ENCODE measurements at places on chromosomes 3 and 15.

- no peak for DNase-seq
Measured at GRCh38 chr3:68919000-68919399, 13.3 kb downstream of the TAFA4 start.

DNA sequence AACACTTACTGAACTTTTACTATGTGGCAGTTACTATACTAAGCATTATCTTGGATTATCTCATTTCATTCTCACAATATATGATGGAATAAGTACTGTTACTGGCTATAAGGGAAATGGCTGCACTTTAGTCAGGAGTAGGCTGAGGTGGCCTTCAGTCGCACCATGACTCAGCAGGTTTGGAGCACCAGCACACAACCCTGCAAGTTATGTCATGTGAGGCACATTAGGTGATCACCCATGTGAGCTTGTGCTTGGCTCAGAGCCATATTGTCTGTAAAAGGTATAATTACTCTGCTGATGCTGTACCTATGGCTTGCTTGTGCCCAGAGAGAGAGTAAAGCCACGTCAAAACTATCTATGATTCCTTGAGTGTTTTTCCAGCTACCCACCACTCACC lies 54.1 kb upstream of the TIPARP start:
- DNase-seq, result no peak

DNA sequence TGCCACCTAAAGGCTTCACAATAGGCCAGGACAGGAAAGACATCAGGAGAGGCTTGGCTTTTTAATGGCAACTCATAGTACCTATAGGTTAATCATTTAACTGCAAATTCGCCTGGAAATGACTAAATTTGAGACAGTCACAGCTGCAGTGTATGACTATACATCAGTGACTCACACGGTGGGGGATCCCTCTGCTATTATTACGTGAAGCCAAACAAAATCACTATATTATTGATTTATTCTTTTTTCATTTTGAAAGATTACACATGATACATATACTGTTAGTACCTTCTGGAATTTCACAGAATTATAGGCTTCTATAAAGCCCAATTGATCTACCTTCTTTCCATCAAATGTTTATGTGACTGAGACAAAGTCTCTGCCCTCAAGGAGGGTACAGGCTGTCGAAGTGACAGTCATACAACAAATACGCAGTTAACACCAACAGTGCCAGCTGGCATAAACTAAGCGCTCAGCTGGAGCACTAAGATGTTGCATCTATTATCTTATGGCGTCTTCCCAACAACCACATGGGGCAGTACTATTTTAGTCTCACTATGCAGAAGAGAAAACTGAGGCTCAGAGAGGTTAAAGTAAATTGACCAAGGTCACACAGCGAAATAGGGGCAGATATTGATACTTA lies 82.0 kb upstream of the LMOD3 start:
- no peak for DNase-seq

DNA sequence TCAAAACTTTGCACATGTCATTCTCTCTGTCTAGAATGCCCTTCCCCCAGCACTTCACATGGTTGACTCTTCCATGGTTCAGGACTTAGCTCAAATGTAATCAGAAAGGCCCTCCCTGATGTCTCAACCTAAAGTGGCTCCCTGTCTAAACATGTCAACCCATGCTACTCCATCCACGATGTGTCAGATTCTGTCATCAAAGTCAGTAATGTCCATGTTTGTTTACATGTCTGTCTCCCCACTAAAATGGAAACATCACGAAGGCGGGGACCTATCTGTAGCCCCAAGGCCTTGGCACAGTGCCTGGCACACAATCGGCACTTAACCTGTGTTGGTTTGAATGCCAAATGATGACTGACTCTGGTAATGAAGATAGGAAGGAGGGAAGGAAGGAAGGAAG lies 20.8 kb upstream of the SNTN start:
- DNase-seq, result no peak

GRCh38 chr3:55526332-55527030 lies 39.4 kb upstream of the WNT5A start:
- DNase-seq, result no peak

- DNase-seq, result no peak
Measured at GRCh38 chr3:39637807-39638206, 170.3 kb downstream of the MOBP start.

- no peak for DNase-seq
Measured at GRCh38 chr15:41905036-41905793, 11.4 kb upstream of the SPTBN5 start.
